A172 (cell line): ENCODE measurements at places on chromosomes 5 and 9. TPM values are rescaled to one million over a fixed set of nuclear protein-coding genes. Genes with fewer than 3 reads are reported as not detected.

The FOXD1 gene
- 12.9 and 24.6 TPM in 2 replicates for total RNA-seq

The SH3GL2 gene
- 0.67 TPM in 1 of 2 replicates, not detected in the other for total RNA-seq

The DBN1 gene
- 343 and 354 TPM in 2 replicates for total RNA-seq

The OMD gene
- total RNA-seq: not detected in 2 replicates

DNA sequence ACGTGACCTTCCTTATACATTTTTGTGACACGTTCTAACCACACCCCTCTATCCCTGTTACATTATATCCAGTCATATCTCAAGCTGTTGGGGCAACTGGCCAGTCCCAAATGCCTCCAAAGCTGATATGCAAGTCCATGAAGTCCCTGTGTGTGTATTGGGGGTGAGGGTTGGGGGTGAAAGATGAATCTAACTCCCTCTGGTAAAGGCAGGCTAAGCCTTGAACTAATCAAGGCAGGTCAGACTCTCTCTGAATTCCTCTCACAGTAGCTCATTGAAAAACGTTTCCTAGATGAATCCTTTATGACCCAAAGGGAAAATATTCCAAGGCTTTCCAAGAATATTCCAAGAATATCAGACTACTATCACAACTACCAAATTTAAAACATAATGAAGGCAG, 174.4 kb downstream of the MUSK start:
- no peak for DNase-seq

GRCh38 chr5:133870661-133871060, 97.8 kb downstream of the C5orf15 start:
- DNase-seq: peak; percentile 75

GRCh38 chr5:35229076-35230037, 930 bp downstream of the PRLR start:
- DNase-seq: no peak

- no peak for DNase-seq
Observed at GRCh38 chr5:1342268-1342667, 2.6 kb downstream of the CLPTM1L start.

DNA sequence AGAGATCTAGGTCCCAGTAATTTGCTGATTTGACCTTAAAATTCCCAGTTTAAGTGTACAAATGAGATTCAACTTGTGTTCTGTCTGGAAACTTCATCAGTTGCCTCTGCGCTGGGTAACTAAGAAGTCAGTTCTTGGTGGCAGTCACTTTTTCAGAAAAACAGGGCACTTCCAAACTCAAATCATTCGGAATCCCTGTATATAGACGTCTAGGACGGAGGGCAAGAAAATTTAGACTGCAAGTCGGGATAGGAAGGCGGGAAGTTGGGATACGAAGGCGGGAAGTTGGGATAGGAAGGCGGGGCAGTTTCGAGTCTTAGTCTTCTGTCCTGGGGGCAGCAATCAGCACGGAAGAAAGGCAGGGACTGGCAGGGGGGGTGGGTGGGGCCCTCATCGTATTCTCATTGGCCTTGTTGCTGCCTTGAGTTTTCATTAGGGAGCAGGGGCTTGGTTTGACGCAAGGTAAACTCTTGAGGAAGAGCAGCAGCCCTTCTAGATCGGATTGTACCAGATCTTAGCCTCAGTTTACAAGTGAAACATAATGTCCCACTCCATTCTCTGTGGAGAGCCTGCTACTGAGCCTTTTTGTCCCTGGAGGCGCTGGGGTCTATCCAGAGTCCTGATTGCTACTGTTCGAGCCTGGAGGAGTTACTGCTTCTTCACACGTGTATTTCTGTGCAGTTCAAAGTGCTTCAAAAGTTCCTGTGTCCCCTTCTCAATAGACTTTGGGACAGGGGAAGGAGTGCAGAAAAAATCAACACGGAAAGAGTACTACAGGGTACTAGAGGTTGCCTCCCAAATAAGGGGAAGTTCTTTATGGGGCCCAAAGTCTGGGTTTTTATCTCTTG, 2.7 kb upstream of the PURA start:
- no peak for DNase-seq

GRCh38 chr5:171600741-171601265, 181.4 kb downstream of the FGF18 start:
- no peak for DNase-seq

GRCh38 chr9:120946259-120946658, 19.7 kb upstream of the TRAF1 start:
- no peak for DNase-seq

DNA sequence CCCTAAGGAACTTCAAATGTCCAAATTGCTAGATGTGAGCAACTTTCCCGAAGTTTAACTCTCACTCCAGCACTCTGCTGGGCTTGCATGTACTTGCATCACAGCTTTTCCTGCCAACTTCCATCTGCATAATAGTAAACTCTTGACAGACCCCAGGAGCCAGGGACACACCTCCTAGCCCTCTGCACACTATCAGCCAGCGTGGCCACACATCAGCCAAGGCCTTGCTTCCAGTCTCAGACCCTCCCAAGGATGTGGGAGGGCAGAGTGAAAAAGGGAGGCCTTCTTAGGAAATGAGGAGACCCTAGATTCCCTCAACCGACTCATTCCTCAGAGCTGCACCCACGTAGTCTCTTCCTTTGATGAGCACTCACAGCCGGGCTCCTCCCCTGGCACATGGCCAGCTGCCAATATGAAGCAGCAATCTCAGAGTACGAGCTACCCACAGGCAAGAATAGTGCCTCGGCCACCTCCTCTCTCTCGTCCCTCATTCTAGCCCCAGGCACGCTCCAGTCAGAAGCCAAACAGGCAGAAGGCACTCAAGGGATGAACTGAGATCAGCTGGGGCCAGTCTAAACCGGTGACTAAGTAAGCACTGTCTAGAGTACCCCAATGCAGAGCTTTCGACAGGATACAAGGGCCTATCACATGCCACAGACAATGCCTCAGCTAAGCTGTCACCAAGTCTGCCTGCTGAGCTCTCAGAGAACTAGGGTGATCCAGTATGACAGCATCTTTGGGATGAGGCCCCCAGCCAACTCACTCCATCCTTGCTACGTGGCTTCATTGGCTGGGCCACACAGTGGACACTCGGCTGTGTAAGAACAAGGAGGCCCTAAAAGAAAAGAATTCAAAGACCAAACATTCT, 2.3 kb downstream of the P4HA2 start:
- DNase-seq: peak; percentile 41

DNA sequence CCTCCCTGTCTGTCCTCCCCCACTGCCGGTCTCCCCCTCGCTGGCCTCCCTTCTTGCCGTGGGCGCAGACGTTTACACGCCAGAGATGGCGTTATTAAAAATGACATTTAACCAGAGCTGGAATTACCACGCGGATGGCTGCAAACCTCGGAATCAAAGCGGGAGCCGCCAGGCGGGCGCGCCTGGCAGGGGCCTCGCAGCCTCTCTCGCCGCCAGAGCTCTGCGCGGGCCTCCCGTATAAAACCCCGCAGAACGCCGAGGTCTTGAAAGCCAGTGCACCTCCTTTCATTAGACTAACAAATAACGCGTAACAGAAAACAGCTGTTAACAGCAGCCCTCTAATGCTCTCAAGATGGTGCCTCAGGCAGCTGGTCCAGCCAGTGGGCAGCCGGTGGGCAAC, 10.2 kb downstream of the PRRX2 start:
- no peak for DNase-seq

- no peak for DNase-seq
Observed at GRCh38 chr9:105114318-105114717, 130.1 kb upstream of the SLC44A1 start.
